Fibroblast of upper back skin (primary cell): ENCODE measurements at places on chromosomes 5 and 9.

DNA sequence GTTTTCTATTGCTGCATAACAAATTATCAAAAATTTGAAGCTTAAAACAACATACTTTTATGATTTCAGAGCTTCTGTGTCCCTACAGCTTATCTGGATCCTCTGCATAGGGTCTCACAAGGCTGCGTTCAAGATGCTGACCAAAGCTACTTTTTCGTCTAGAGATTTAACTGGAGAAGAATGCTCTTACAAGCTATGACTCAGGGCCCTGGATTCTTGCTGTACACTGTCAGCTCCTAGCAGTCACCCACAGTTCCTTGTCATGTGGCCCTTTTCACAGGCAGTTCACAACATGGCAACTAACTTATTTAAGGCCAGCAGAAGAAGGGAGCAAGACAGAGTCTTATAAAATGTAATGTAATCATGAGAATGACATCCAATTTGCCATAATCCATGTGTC is 70.8 kb upstream of the FAM174A start:
- DNase-seq = peak; percentile 53

DNA sequence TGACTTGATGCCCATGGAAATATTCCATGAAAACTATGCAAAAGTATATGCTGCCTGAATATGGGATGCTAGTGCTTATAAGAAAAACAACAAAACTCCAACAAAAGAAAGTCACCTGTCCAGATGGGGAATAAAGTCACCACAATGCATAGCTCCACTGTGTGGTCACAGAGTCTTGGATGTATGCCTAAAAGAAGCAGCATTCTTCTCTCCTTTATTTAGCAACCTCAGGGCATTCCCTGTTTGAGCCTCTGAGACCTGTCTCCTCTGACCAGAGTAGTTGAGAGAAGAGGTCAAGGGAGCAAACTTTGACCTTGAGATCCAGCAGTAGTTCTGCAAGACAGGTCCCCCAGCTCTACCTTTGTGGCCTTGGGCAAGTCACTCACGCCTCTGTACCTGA is 287.5 kb downstream of the MED10 start:
- DNase-seq = no peak

DNA sequence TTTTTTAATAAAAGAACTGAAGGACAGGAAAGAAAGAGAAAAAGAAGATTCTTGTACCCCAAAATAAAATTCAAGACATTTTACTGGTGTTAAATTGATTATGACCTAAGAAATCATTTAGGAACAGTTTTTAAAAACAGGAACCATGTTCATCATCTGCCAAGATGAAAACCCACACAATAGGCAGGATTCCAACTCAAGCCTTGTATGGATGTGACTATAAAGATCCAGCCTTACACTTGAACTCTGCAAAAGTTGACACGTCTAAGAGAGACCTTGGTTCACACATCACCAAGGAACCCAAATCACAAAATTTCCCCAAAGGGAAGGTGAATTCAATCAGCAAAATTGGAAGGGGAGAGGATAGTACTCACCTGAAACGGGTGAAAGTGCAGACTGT is 82.6 kb downstream of the SMIM23 start:
- peak; percentile 44 for DNase-seq

- no peak for DNase-seq
Measured at GRCh38 chr5:285991-286557, 14.6 kb downstream of the PDCD6 start.

DNA sequence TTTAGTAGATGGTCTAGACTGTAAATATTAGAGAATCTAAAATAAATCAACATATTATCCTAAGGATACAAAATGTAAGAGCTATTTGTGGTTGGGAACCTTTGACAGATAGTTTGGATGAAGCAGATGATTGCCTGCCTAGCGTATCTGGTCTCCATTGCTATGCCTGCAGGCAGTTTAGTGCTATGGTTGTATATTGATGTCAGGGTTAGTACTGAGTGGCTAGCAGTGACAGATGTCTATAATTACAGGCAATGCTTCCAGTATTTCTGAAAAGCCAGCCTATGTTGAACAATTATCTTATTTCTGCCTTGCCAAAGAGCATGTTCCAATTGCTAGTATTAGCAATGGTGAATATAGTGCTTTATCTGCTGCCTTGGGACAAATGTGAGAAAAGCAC is 151.3 kb upstream of the TLX3 start:
- DNase-seq = no peak

GRCh38 chr5:159313197-159313596 is 17.1 kb downstream of the IL12B start:
- no peak for DNase-seq

DNA sequence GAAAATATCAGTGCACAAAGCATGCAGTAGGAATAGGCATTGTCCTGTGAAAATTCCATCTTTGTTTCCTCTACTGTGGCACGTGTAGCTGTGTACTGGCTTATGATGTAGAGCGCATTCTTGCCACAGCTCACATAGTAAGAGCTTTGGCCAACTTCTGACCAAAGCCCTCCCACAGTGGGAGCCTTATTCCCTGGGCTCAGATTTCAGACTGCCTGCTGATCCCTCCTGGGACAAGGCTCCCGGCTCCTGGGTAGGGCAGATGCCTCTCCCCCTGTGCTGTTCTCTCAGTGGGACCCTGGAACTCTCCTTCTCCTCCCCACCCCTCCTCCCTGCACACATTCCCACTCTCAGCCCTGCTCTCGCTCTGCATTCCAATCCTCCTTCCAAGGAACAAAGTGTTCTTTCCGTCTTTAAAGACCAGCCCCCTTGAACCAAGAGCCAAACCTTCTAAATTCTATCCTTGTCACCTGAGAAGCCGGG is 17.5 kb downstream of the LCP2 start:
- DNase-seq = no peak

DNA sequence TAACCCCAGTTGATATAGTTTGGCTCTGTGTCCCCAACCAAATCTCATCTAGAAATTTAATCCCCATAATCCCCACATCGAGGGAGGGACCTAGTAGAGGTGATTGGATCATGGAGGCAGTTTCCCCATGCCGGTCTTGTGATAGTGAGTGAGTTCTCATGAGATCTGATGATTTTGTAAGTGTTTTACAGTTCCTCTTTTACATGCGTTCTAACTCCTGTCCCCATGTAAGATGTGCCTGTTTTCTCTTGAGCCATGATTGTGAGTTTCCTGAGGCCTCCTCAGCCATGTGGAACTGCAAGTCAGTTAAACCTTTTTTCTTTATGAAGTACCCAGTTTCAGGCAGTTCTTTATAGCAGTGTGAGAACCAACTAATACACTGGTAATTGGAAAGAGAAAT is 73.6 kb downstream of the CDH12 start:
- no peak for DNase-seq
